Stimulated activated CD4-positive, alpha-beta T cell treated with anti-CD3 and anti-CD28 coated beads, Interleukin-12 subunit alpha, Interleukin-12 subunit beta, amount 100 ng/mL, for 4 hours (primary cell): ENCODE measurements at places on chromosomes 16 and 17.

- no peak for DNase-seq
Measured at GRCh38 chr17:46154151-46154816, 38.9 kb downstream of the KANSL1 start.

GRCh38 chr17:45227101-45227925, 5.6 kb downstream of the FMNL1 start:
- DNase-seq = no peak

DNA sequence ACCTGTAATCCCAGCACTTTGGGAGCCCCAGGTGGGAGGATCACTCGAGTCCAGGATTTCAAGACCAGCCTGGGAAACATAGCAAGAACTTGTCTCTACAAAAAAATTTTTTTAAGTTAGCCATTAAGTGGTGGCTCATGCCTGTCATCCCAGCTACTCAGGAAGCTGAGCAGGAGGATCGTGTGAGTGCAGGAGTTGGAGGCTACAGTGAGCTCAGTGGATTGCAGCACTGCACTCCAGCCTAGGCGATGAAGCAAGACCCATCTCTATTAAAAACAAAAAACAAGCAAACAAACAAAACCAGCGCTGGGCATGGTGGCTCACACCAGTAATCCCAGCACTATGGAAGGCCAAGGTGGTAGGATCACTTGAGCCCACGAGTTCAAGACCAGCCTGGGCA, 38.0 kb downstream of the HEATR3 start:
- no peak for DNase-seq

- no peak for DNase-seq
Measured at GRCh38 chr17:68456339-68457167, 743 bp downstream of the WIPI1 start.

- peak; percentile 33 for DNase-seq
Measured at GRCh38 chr16:16861546-16861945, 482.6 kb downstream of the NPIPA7 start.

- no peak for DNase-seq
Measured at GRCh38 chr17:57464191-57464864, 208.0 kb downstream of the MSI2 start.

GRCh38 chr17:50956750-50957523, 90.8 kb upstream of the TOB1 start:
- peak; percentile 62 for DNase-seq

GRCh38 chr16:67229906-67230808, 3.2 kb downstream of the TMEM208 start:
- no peak for DNase-seq

DNA sequence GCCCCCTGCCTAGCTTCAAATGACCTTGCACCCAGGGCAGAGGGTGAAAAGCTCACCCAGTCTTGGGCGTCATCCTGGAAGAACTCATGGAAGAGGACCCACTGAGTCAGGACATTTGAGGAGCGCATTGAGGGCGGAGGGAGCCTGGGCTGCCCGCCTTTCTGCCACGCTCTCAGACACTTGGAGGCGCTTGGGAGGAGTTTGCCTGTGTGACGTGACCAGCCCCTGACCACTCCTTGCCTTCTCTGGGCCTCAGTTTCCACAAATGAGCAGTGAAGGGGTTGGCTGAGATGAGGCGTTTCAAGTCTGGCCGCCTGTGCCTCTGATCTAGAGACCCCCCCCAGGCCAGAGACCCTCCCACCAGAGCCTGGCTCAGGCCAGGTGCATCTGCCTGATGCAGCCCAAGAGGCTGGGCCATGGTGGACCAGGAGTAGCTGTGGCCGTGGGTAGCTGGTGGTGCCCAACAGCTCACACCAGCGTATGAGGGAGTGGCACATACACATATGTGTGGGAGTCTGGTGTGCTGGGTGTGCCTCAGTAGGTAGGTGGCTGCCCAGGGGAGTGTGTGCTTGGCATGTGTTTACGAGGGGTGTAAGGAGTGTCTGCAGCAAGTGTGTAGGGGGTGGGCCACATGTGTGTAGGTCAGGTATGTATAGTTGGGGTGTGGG, 80.2 kb upstream of the TOB1 start:
- no peak for DNase-seq

GRCh38 chr17:4463818-4464476, 30.2 kb downstream of the SPNS3 start:
- no peak for DNase-seq

GRCh38 chr17:69254187-69254586, 25.6 kb upstream of the ABCA10 start:
- no peak for DNase-seq

- no peak for DNase-seq
Measured at GRCh38 chr17:6868582-6868981, 37.1 kb upstream of the TEKT1 start.

DNA sequence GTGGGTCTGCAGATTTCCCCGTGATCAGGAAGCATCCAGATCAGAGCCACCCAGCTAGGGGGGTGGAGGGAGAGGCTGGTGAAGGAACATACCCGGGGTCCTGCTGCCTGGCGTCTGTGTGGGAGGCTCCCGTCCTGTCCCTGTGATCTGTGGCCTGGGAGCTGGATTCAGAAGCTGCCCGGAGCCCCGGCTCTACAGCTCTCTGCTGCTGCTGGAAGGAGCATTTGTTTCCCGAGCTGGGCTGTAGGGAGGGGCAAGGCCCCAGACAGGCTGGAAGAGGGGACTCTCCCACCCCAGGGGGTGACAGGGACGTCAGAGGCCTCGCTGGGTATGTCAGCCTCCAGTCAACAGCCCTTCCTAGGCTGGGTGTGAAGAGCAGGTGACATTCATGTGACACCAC, 10.2 kb downstream of the SOX8 start:
- no peak for DNase-seq

DNA sequence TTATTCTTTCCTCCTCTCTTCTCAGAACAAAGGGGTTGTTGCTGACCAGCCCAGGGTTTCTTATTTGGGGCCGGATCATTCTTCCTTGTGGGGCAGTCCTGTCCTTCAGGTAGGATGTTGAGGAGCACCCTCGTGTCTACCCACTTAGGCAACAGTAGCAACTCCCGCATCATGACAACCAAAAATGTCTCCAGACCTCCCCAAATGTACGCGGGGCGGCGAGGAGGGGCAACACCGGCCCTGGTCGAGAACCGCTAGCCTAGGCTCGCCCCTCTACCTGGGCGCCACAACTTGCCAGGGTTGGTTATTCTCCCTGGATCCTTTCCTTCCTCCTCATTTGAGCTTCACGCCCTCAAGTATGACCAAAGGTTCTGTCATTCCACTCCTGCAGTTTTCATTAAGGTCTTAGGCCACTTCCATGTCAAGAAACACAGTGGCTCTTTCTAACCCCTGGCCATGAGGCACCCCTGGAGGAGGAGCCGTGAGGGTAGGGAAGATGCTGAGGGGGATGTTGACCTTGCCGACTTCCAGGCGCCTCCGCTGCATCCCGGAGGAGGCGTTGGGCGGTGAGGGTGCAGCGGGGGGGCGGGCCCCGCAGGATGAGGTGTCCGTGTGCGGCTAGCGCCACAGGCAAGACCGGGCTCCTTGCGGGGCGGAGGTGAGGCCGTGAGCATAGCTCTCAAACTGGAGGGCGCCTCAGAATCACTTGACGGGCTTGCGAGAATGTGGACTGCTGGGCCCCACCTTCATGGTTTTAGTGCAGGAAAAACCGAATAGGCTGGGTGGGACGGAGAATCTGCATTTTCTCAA, 712 bp upstream of the SPECC1 start:
- peak; percentile 14 for DNase-seq

DNA sequence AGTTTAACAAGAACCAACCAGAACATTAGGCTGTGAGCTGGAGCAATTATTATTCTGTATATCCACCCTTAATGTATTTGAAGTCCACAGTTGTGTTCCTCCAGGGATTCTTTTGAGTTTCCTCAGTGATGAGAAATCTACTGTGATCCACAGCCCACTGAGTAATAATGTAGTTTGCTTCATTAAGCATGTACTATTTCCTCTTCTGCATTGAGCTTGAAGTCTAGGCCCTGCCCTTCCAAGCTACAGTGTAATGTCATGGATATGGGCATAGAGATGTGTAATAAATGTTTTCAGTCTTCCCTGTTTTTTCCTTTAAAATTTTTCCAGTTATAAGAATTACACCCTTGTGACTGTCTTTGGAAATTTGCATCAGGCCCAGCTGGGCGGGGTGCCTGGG, 36.4 kb upstream of the SLC12A3 start:
- no peak for DNase-seq

GRCh38 chr16:30666681-30667080, 8.4 kb downstream of the FBRS start:
- DNase-seq = no peak

- no peak for DNase-seq
Measured at GRCh38 chr17:61073131-61073530, 326.5 kb upstream of the TBX2 start.

DNA sequence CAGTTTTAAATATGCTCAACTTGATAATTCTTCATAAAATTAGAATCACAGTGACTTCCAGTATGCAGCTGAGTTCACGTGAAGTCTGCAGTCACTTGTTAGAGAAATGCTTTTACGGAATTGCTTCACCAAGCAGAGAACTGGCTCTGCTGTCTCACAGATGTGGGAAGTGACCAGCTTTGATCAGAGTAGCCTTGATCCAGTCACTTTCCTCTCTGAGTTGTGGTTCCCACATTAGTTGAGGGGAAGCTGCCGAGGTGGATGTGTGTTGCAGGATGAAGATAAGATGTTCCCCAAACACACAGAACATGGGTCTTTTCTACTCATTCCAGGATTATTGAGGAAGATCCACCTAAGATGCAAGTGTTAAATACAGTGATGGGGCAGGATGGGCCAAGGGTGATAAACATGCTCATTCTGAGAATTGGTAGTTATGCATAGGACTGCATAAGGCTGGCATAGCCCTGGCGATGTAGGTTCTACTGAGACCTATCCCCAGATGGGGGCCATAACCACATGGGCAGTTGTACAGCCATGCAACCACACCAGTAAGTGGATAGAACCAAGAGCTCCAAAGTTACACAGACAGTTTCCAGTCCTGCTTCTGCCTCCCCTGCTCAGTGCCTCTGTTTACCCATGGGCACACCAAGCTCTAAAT, 168.9 kb upstream of the MAF start:
- no peak for DNase-seq

DNA sequence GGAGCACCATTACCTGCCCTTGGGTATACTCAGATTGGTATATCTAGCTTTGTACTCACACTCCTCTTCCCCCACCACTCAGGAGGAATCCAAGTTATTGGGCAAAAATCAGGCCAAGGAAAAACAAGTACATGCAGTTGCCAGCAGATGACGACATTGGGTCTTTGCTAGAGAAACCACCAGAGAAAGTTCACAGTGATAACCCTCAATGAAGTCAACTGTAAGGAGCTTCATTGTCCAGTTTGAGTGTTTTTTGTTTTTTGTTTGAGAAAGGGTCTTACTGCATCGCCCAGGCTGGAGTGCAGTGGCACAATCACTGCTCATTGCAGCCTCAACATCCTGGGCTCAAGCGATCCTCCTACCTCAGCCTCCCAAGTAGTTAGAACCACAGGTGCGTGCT, 34.6 kb upstream of the TOX3 start:
- DNase-seq = no peak

- no peak for DNase-seq
Measured at GRCh38 chr16:79933603-79934002, 333.1 kb upstream of the MAF start.

- no peak for DNase-seq
Measured at GRCh38 chr17:21174713-21175112, 39.2 kb downstream of the TMEM11 start.

- DNase-seq = no peak
Measured at GRCh38 chr17:82803185-82803584, 36.6 kb downstream of the ZNF750 start.

GRCh38 chr17:68052810-68053209, 17.3 kb downstream of the KPNA2 start:
- DNase-seq = no peak

- no peak for DNase-seq
Measured at GRCh38 chr17:7068268-7068667, 11.8 kb downstream of the CLEC10A start.

- no peak for DNase-seq
Measured at GRCh38 chr16:87202346-87202745, 114.8 kb downstream of the C16orf95 start.

- DNase-seq = no peak
Measured at GRCh38 chr16:6496996-6497395, 835.6 kb upstream of the RBFOX1 start.

- DNase-seq = no peak
Measured at GRCh38 chr16:50858877-50859627, 117.2 kb downstream of the CYLD start.

DNA sequence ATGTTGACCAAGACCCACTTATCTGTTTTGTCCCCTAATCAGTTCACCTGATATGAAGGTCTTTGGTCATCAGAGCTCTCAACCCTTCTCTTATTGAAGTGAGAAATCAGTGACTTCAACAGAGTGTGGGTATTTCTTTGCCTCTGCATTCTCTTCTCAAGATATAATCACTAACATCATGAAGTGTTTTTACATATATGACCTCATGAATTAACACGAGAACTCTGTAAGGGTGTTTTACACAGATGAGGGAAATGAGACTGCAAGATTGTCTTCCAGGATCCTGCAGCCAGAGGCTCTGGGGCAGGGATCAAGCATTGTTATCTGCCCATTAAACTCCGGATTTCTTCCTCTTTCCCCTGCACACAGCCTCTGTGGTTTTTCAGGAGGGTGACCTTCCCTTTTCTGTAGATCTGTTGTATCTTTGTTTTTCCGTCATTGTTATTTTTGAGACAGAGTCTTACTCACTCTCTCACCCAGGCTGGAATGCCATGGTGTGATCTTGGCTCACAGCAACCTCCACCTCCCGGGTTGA, 22.7 kb downstream of the LCMT1 start:
- no peak for DNase-seq

DNA sequence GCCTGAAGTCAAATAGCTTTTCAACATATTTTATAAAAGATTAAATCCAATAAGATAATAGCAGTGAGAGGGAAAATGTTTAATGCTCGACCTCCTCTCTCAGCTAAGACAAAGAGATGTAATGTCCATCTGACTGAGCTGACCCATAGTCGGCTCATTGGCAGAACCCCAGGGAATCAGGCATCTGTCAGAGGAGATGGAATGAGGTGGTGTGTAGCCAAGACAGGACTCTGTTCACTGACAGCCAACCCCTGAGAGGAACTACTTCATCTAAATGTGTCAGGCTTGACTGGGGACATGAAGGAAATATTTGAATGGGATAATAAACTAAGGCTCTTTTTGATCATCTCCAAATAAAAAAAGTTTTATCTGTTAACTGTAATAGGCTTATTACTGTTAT, 188.0 kb downstream of the CDH11 start:
- DNase-seq = no peak

GRCh38 chr16:1532081-1532760, 1.2 kb upstream of the TMEM204 start:
- DNase-seq = no peak

DNA sequence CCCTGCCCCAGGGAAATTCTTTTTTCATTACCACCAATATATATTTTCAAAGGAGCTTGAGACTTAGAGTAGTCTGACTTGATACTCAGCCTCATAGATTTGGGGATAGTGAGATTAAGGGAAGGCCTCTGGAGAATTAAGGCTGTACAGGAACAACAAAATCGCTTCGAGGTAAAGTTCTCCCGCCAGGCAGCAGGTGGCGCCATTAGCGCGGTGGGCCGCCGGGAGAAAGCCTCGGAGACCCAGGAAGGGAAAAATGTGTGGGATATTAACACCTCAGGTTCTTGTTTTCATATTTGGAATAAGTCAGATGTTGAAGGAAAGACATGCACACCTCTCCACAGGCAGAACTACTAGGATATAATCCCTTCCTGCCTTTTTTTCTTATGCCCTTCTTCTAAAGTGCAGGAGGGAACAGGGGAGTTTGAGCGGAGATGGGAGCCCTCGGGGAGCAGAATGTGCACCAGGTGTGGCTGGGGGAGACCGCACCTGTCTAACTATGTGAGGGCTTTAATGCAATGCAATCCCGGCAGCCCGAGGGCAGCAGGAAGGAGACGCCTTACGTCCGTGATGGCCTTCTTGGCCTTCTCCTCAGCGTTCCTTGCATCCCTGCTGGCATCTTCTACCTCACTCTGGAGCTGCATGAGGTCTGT, 25.9 kb downstream of the MYH3 start:
- peak; percentile 21 for DNase-seq
